ENCODE measurements at places on chromosomes 2 and 18. TPM values are rescaled to one million over a fixed set of nuclear protein-coding genes. Genes with fewer than 3 reads are reported as not detected.

DNA sequence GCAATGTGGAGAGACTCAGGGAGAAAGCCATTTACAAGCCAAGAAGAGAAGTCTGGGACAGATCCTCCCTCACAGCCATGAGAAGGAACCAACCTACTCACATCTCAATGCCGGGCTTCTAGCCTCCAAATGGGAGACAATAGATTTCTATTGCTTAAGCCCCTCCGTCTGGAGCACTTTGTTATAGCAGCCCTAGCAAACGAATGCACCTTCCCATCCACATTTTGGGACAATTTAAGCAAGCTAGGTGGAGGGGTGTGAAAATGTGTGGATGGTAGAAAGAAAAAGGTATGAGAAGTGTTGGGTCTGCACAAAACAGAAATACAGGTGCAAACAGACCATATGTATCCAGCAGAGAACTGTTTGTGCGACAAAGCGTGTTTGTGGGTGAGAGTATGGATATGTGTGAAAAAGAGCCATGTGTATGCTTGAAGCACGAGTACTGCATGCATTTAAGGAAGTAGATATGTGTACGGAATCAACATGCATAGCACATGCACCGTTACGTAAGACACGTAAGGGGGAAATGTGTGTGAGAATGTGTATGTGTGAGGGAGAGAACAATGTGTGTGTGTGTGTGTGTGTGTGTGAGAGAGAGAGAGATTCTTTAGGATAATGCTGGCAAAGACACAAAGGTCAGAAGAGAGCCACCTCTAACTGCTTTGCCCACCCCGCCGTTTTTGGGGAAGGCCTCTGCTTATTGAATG, 13.1 kb upstream of the E2F6 start:
- no peak for ATAC-seq

GRCh38 chr2:169073211-169073962, 4.0 kb downstream of the DHRS9 start:
- no peak for ATAC-seq

DNA sequence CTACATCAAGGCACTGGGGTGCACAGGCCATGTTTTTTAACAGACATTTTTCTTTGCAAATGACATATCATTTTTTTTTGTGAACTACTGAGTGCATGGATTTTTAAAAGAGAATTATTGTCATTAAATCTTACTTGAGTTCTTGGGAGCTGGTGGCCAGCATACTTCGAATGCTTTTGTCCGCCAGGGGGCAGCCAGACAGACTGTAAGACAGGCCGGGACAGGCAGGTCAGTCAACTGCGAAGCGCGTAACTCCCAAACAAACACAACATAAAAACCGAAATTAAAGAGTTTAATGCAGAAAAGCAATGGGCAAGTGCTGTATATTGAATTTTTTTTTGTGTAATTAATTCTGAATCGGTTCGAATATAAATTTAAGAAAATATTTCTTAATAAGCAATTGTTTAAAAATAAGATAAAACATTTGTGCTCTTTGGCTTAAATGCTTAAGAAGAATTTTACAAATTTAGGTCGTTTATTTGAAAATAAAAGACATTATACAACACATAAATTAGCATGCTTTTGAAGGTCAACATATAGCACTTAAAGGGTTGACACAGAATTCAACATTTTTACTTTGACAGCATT, 142.2 kb upstream of the PXDN start:
- ATAC-seq: no peak

DNA sequence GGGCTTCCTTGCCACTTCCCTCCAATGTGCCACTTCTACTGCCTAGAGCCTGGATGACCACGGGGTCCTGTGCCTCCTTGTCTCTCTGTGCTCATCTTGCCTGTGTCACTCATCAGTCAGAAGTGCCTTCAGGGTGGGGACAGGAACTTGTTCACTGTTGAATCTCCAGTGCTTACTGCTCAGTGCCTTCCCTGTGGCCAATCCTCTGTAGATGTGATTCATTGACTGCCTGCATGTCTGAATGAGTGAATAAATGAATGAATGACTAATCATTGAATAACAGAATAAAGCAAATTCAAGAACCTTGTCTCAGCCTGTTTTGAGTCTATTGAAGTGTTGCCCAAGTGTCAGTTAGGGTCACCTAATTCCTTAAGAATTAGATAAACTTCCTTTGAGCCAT, 42.3 kb upstream of the FAM136A start:
- peak; percentile 73 for ATAC-seq

DNA sequence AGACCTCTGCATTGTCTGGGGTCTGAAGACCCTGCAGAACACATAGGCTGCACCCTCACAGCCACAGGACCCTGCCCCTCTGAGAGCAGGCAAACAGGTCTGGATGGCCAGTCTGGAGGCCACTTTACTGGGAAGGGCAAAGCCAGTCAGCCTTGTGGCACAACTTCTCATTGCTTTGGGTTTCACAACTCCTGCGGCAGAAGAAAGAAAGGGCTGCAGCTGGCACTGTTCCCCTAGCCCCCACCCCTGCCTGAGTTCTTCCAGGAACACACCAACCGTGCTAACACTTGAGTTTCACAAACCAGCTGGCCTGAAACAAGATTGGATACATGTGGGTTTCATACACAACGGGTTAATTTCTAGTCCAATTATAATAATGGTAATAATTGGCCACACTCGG, 276.5 kb upstream of the MGAT5 start:
- ATAC-seq: no peak

DNA sequence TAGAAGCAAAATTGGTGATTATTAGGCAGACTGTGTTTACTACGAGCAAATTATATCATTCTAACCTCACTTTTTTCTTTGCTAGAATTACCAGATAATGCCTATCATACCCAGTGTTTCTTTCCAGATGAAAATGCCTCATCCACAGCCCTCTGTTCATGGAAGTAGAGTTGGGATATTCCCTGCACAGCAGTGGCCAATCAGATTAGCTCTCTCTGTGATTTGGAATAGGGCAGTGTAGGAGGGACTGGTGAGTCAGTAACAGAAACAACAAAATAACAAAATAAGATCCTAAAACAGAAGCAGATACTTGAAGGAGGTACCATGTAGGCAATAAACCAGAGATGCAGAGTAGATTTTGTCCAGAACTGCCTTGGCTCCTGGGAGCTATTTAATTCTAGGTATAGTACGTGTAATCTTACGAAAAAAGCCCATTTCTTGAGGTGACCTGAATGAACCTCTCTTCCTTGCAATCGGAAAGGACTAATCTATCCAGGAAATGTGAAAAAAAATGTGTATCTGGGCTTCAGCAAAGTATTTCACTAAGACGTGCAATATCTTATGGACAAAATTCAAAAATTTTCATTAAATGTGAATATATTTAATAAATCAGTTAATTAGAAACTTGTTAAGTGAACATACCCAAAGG, 18.4 kb upstream of the TMEM17 start:
- ATAC-seq: no peak

- ATAC-seq: peak; percentile 20
These were observed 124.8 kb downstream of the DTNB start for GRCh38 chr2:25548601-25549000.

GRCh38 chr2:74575320-74575719, 20.8 kb downstream of the DOK1 start:
- no peak for ATAC-seq

GRCh38 chr2:110904779-110905148, 172.4 kb downstream of the ACOXL start:
- ATAC-seq: no peak

DNA sequence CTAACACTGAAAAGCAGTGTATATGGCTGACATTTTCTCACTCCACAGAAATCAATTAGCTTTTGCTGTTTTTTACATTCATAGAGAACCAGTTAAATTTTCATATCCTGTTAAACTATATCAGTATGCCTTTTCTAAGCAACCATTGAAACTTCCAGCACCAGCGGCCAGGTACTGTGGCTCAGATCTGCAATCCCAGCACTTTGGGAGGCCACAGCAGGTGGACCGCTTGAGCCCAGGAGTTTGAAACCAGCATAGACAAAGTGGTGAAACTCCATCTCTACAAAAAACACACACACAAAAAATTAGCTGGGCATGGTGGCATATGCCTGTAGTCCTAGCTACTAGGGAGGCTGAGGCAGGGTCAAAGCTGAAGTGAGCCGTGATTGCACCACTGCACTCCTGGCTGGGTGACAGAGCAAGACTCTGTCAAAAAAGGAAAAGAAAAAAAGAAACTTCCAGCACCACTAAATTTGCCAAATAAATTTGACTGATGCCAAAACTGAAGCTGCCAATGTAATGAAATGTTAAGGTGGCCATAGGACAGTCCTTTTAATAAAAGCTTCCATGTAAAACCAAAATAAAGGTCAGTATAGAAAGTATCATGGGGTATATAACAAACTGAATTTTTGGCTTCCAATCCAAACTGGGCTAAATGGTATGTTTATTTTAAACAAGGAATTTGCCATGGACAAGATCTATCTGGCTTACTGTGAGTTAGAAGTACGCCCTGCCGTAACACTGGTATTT, 3.5 kb downstream of the SFT2D3 start:
- ATAC-seq: no peak

DNA sequence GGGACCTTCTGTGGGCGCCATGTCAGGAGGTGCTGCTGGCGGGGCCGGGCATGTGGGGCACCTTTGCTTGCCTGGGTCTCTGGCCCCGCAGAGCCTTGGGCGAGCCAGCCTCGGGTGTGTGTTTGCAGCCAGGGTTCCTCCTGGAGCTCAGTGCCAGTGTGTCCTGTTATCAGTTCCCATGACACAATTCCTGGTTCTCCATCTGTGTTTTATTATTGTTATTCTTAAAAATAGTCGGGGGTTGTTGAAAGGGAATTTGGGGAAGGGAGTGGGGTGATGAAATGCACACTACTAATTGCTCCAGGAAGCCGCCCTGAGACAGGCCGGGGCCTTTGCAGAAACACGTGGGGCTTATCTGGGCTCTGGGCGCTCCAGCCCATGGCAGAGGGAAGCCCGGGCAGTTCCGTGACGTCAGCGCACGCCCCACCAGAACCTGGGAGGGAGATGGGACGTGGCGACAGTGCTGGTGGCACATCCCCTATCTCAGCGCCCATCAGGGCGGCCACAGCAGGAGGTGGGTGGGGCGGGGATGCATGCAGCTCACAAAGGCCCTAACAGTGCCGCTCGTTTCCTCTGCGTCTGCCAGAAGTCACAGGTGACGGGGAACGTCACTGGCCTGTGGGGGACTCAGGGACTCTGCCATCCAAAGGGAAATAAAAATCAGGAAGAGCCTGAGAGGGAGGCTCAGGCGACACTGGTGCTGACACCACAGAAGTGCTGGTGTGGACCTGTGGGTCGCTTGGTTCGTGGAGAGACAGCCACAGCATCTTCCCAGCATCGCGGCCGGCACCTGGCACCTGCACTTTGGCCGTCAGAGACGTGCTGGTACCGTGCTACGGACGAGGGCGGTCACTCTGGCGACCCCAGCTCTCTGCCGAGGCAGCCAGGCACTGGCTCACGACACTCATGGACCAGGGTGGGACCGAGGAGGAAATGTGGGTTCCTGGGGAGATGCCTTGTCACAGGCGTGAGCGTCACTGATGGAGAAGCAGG, 131.0 kb downstream of the NFATC1 start:
- ATAC-seq: no peak

DNA sequence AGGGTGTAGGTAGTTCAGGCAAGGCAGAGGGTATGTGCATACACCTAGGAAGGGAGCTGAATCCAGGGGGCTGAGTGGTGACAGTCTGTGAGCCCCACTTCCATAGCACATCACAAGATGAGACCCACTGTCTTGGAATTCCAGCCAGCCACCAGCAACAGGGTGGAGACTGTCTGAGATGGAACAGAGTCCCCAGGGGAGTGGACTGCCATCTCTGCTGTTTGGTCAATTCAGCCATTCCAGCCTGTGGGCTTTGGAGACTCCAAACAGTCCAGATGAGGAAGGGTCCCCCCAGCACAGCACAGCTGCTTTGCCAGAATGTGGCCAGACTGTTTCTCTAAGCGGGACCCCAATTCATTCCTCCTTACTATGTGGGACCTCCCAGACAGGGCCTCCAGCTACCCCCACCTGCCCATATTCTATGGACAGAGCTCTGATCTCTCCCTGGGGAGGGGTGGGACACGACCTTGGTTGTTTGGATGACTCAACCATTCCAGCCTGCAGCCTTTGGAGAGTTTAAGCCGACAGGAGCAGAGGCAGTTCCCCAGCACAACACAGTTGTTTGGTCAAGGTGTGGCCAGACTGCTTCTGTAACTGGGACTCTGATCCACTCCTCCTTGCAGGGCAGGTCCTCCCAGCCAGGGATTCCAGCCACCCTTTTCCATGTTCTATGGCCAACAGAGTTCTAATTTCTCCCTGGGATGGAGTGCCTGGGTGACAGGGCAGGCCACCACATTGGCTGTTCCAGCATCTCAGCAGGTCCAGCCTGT, 178.0 kb downstream of the RND3 start:
- no peak for ATAC-seq

GRCh38 chr2:45442026-45442425, 169.0 kb downstream of the SRBD1 start:
- no peak for ATAC-seq

GRCh38 chr18:25305584-25305983, 46.4 kb downstream of the ZNF521 start:
- no peak for ATAC-seq

- ATAC-seq: no peak
These were observed 6.5 kb upstream of the LOXHD1 start for GRCh38 chr18:46663539-46663938.

DNA sequence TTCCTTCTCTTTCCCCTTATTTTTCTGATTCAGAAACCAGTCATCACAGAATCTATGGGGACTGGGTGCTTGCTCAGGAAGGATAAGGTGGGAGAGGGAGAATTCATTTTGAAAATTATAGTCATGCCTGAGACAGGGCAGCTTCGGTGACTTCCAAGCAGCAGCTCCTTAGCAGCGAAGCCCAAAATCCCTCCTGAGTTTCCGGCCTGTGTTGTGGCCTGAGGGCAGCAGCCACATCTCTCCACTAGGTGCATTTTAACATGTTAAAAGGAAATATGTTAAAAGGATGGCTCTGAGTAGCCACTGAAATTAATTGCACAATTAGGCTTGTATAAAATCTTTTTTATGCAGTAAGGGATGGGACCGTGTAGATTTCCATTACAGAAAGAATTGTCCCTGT, 207.0 kb upstream of the RAB12 start:
- ATAC-seq: no peak

GRCh38 chr2:27963472-27963871, 72.9 kb downstream of the BABAM2 start:
- no peak for ATAC-seq

DNA sequence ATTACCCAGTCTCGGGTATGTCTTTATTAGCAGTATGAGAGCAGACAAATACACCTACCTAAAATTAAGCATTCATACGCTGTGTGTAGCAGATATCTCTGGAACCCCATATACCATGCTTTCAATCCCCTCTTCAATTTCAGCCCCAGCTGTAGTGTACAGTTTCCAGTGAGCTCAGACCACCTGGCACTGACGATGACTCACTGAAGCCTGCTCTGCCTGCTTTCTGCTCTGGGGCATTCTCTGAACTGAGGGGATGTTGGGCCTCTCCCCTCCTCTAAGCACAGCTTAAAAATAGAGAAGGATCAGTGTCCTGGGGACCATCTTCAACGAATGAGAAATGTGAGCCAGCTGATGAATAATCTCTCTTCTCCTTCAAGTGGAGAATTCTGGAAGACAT, 8.7 kb upstream of the CCL20 start:
- ATAC-seq: no peak

The CD8B gene
- total RNA-seq: not detected

The MEP1B gene
- 0.19 TPM for total RNA-seq

The HAAO gene
- total RNA-seq: 1.5 TPM

The MC5R gene
- 0.13 TPM for total RNA-seq

The HRH4 gene
- 0.21 TPM for total RNA-seq

The SH2D6 gene
- 3.0 TPM for total RNA-seq

The GPR35 gene
- 0.41 TPM for total RNA-seq

The HS1BP3 gene
- 13.2 TPM for total RNA-seq

The TMEM247 gene
- not detected for total RNA-seq

The TFCP2L1 gene
- 0.21 TPM for total RNA-seq

The FAM210A gene
- 17.2 TPM for total RNA-seq
